ENCODE measurements at places on chromosomes 16 and 17.
A peak's percentile ranks its signal among the peaks of the same experiment; 100 is the strongest.

- DNase-seq = no peak
Observed at GRCh38 chr17:70426752-70427151, 257.4 kb downstream of the KCNJ2 start.

DNA sequence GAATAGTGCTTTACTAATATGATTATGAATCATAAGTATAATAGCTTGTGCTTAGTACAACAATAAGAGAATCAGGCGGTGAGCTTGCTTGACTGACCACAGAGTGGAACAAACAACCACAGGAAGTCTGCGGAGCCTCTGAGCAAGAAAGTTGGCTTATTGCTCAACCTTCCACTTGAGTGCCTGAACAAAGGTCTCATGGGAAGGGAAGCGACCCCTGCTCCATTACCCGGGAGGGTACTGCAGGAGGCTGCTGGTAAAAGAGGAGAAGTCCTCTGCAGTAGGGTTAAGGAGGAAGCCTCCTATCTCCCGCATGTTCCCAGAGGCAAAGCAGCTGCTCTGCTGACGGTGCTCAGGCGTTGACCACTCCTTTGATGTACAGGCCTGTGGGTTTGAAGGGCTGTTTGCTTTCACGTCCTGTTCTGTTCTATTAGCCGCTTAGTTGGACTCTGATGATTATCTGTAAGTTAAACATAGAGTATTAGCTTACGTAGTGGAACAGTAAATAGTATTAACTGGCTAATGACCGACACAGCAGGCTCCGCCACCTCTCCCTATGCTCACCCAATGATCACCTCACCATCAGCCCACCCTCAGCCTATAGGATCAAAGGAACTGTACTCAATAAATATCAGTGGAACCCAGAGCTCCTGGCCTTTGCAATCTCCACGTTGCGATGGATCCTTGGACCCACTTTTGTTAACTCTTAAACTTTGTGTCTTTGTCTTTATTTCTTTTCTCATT is 17.5 kb downstream of the ALOX15B start:
- DNase-seq = peak; percentile 51

DNA sequence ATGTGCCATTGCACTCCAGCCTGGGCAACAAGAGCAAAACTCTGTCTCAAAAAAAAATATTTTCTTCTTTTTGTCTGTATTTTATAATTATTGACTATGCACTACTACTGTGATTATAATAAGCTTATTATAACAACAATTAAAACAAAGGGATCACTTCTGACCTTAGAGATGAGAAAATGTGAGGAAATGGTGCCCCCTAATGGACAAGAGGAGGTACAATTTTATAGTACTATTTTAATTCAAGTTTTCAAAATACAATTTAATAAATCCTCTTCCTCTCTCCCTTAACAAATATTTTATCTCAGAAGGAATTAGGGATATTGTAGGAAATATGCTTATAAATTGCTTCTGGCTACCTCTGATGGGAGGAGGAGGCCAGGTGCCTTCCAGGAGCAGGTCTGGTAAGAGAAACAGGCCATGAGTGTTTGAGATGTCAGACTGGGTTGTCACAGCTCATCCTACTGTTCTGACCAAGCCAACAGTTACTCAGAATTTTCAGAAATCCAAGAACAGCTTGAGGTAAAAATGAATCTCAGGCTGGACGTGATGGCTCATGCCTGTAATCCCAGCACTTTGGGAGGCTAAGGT is 14.0 kb downstream of the VPS53 start:
- peak; percentile 47 for DNase-seq

DNA sequence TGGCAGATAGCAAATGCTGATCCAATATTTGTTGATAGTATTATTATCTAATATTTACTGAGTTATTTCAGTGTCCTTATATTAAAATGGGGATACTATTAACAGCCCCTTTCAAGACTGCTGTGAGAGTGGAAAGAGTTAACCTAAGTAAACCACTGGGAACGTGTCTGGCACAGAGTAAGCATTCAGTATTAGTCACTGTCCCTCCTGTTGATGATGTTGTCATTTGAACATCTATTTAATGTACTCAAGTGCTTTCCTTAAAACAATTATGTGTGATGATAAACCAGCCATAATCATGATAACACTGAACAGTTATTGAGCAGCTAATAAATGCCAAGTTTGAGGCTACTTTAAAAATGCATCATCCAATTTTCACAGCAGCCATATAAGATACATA is 135.7 kb upstream of the XYLT1 start:
- DNase-seq = no peak

GRCh38 chr16:54511222-54511731 is 224.7 kb upstream of the IRX3 start:
- no peak for DNase-seq

GRCh38 chr16:53974484-53975080 is 270.6 kb downstream of the FTO start:
- DNase-seq = no peak

DNA sequence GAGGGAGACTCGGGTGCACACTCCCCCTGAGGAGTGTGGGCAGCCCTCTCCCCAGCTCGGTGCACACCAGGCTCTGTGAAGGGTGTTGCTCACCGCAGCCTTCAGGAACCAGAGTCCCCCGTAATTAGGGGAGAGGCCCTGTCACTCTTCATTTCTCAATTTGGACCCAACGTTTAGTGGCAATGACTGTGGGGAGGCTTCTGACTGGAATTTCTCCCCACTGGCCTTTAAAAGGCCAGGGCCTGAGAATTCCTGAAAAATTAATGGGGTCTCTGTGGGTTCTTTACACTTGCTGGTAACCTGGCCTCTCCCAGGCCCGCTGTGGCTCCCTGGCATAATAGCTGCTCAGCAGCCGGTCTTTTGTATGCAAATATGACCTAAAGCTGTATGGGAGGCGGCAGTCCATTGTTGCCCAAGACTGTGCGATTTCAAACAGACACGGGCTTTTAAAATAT is 209.7 kb downstream of the MSI2 start:
- DNase-seq = no peak

GRCh38 chr17:76707985-76708807 is 2.6 kb downstream of the MXRA7 start:
- no peak for DNase-seq

DNA sequence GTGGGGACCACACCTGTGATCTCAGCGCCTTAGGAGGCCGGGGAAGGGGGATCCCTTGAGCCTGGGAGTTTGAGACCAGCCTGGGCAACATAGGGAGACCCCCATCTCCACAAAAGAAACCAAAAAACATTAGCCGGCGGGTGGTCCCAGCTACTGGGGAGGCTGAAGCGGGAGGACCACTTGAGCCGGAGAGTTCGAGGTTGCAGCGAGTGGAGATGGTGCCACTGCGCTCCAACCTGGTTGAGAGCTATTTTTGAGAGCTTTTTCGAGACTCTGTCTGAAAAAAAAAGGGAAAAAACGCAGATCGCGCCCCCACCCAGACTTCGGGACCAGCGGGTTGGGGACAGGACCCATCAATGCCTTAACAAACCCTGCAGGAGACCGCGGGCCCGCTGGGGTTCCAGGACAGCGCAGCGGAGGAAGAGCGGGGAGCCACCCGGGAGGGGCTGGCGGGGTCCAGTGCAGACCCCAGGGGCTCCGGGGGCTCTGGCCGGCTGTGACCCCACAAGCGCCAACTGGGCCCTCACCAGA is 762 bp upstream of the BAIAP3 start:
- no peak for DNase-seq

DNA sequence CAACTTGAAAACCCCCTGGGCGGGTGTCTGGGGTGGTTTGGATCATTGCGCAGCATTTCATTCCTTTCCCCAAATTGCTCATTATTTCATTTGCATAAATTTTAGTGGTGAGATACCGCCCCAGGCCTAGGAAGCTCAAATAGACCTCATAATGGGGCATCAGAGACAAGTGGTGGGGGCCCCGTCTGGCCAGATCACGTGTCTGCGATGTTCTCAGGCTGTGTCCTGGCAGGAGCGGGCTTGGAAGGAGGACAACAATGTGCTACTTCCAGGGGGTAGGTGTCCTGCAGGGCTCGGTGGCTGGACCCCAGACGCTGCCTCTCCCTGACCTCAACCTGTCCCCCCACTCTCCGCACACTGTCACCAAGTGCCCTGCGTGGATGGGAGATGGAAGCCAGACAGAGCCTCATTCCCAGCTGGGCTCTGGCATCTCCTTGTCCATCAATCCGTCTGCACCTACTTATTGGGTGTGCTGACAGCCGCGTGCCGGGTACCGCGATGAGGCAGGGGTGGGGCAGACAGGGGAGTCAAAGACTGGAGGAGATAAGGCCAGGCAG is 116.9 kb downstream of the NTN1 start:
- DNase-seq = no peak

DNA sequence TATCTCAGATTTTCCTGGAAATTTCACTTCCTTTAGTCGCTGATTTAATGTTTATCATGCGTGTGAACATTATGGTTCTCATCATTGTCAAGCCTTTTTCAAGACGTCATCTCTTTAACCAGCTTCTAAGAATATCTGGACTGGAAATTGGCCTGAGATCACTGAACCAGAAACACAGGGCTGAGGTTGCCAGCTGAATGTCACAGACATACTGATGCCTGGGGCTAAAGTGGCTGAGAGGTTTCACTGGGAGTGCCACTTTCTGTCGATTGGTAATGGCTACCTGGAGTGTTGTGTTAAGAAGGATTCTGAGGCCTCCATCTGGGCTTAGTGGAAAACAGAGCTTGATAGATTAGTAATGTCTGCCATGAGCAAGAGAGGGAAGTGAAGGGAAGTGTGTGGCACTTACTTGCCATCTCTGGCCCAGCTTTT is 54.2 kb downstream of the CRISPLD2 start:
- DNase-seq = no peak

DNA sequence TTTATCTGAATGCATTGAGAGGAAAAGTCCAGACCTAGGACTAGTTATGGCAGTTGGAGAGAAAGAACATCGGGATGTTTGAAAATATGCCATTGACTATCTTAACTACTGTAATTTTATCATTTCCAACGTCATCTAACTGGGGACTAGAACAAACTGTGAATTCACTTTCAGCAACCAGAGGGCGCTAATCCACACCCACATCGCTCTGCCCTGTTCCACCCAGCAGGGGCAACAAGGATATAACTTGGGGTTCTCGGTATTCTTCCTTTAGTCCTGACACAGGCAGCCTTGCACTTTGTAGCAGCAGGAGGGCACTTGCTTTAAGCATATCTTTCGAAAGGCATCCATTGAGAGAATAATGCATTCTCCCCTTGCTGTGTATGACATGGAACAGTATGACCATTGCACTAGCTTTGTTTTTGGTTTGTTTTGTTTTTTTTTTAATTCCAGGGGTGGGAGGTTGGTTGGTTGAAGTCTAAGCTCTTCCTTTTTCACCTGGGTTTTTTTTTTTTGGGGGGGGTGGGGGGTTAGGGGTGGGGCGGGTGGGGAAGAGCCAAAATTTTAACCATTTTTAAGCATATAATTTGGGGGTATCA is 31.5 kb downstream of the SIAH1 start:
- peak; percentile 76 for DNase-seq

DNA sequence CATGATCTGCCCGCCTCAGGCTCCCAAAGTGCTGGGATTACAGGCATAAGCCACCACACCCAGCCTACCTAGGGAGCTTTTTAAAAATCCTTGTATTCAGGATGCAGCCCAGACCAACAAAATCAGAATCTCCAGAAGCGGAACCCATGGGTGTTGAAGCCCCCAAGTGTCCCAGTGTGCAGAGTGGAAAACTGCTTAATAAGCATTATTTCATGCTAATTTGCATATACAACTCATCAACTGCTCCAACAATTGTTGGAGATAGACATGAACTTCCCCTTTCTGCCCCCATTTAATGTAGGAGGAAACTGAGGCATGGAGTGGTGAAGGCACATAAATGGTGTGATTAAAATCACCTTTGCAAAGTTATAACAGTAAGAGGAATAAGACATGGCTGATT is 84.3 kb upstream of the C16orf82 start:
- DNase-seq = no peak

- DNase-seq = no peak
Observed at GRCh38 chr17:29107933-29108822, 65.2 kb downstream of the PIPOX start.

DNA sequence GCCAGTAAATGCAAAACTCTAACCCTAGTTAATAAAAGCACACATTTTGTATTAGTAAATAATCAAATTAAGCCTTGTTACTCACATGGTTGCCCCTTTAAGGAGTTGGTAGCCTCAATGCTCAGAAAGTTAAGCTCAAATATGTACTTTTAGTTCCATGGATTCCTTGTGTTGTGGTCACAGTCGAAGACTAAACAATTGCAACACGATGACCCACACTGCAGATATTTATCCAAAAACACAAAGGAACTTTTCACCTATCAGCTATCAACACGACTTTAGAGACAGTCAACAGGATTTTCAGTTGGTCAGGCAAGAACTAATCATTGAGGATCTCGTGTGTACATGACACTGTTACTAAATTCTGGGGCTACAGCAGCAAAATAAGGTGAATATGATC is 47.4 kb upstream of the NUDT7 start:
- no peak for DNase-seq

- peak; percentile 79 for DNase-seq
Observed at GRCh38 chr17:80035937-80036714, at the start of gene CCDC40. CCDC40 (plus strand) TSS chr17:80036642; CDS start chr17:80036663, 21 bp downstream.

GRCh38 chr16:79303959-79304387 is 296.6 kb downstream of the MAF start:
- DNase-seq = no peak

GRCh38 chr16:26993963-26994362 is 72.8 kb upstream of the C16orf82 start:
- DNase-seq = no peak

DNA sequence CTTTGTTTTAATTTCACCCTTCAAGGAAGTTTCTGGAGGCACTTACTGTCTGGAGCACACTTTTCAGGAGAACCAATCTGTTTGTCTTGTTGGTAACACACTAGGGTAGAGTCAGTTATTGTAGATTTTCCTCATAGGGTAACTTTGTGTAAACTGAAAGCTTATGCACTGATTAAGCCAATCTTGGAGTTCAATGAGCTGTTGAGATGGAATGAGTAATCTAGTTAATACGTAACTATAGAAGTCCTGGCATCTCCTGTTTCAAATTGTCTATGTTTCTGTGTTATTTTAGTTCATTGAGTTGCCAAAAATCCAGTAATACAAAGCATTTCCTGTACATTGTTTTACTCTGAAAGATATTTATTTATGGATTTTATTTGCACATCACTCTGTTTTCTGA is 111.6 kb upstream of the HAS3 start:
- no peak for DNase-seq

GRCh38 chr16:50653633-50654519 is 27.2 kb downstream of the SNX20 start:
- no peak for DNase-seq

DNA sequence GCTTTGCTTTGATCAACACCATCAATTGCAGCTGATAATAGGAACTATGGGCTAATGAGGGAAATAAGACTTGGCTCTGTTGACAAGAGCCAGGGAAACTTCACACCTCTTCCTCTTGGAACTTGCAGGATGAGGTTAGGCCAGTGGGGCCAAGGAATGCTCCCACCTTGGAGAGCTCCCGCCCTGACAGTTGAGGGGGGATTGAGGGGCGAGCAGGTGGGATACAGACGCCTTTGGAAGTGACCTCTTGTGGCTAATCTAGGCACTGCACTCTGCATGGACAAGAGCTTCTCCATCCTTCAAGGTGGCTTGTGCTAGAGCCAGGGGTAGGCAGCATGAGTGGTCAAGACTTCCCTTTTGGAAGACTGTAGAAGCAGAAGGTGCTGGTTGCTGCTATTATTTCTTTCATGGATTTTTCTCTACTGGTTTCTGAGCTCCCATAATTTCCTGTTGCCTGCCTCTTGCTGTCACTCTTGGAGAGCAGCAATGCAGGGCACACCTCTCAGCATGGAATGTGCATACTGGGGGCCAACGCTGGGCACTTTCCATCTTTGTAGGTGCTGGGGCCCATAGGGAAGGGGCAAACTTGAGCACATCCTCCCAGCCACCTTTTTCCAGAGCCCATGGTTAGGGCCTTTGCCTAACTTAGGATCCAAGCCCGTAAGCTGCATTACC is 2.3 kb upstream of the PHF12 start:
- peak; percentile 61 for DNase-seq

Measured in activated CD4-positive, alpha-beta T cell treated with anti-CD3 and anti-CD28 coated beads, Interleukin-2, amount 10 ng/mL, durations not matched to agents 7 days and 5 days (primary cell).